ENCODE measurements at places on chromosomes 7 and 10.

DNA sequence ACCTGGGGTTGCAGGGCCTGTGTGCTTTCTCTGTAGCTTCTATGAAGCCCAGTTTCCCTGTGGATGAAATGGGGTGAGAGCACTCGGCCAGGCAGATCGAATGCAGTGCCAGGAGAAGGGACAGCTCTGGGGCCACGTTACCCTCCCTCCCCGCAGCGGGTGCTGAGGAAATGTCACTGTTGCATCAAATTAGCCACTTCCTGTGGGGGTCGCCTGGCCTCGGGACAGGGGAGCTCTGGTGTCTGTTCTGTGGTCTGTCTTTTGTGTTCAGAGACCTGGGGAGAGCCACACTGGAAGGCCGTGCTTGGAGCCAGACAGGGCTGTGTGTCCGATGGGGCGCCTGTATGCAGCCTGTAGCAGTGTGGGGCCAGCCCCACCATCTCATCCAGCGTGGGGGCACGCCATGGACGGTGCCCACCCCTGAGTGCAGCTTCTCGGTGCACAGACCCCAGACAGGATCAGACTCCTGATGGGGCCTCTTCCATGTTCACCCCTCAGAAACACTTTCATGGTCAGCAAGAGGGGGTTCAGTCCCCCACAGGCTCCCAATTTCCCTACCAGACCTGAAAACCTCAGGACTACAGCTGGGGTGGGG, 13.6 kb downstream of the TTYH3 start:
- DNase-seq, result no peak

DNA sequence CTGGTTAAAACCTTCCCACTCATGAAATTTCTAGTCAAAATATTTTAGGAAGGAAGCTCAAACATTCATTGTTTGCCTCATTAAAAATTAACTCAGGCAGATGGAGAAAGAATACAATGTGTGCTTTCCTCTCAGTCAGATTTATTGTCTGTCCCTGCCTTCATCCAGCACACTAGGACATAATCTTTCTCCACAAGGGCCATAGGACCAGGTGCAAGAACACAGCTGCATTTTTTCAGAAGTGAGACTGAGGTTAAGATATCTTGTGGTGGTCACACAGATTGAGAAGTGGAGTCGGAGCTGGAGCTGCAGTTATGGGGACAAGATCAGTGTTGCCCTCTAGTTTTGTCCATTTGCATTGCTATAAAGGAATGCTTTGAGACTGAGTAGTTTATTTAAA, 666.3 kb downstream of the CCSER2 start:
- DNase-seq, result no peak

DNA sequence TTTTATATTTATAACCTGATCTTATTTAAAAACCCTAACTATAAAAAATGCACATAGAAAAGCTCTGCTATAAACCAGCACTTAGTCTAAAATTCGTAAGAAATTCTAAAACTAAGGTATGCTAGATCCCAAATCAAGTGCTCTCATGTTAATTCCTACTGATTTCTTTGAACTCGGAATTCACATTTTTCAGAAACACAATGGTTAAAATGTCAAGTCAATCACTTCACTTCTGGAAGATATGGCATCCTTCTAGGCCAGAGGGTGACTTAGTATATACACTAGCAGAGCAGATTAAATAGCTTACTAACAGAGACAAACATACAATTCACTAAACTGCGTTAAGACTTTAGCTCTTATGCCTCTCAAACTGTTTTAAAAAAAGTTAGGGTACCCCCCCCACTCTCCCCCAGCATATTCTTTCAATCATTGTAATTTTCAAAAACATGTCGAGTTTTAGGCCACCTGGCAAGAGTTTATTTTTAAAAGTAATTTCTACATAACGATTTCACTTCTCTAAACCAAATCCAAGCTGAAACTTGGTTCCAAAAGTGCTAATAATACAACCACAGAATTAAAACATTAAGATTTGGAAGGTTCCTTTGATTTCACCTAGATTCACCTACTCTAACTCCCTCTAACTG, 129.4 kb downstream of the NRBF2 start:
- no peak for DNase-seq

GRCh38 chr7:55396233-55396785, 31.2 kb downstream of the LANCL2 start:
- DNase-seq, result no peak

GRCh38 chr10:24708081-24708480, 15.6 kb downstream of the ARHGAP21 start:
- DNase-seq, result no peak

DNA sequence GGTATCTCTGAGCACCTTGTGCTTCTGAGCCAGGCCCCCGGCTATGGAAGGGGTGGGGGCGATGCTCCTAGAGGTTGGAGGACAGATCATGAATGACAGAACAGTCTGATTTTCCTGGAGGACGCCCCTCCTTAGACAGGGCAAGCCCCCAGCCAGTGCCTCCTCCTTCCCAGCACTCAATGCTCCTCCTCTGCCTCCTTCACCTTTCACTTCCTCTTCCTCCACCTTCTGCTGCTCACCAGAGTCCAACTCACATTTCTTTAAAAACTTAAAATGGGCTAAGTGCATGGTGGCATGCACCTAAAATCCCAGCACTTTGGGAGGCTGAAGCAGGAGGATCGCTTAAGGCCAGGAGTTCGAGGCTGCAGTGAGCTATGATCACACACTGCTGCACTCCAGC, 71.1 kb upstream of the CUX1 start:
- DNase-seq, result no peak

GRCh38 chr7:10707519-10707918, 266.2 kb upstream of the PHF14 start:
- DNase-seq, result no peak

DNA sequence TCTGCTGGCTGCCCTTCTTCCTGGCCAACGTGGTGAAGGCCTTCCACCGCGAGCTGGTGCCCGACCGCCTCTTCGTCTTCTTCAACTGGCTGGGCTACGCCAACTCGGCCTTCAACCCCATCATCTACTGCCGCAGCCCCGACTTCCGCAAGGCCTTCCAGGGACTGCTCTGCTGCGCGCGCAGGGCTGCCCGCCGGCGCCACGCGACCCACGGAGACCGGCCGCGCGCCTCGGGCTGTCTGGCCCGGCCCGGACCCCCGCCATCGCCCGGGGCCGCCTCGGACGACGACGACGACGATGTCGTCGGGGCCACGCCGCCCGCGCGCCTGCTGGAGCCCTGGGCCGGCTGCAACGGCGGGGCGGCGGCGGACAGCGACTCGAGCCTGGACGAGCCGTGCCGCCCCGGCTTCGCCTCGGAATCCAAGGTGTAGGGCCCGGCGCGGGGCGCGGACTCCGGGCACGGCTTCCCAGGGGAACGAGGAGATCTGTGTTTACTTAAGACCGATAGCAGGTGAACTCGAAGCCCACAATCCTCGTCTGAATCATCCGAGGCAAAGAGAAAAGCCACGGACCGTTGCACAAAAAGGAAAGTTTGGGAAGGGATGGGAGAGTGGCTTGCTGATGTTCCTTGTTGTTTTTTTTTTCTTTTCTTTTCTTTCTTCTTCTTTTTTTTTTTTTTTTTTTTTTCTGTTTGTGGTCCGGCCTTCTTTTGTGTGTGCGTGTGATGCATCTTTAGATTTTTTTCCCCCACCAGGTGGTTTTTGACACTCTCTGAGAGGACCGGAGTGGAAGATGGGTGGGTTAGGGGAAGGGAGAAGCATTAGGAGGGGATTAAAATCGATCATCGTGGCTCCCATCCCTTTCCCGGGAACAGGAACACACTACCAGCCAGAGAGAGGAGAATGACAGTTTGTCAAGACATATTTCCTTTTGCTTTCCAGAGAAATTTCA, 1.7 kb downstream of the ADRB1 start:
- DNase-seq, result no peak

DNA sequence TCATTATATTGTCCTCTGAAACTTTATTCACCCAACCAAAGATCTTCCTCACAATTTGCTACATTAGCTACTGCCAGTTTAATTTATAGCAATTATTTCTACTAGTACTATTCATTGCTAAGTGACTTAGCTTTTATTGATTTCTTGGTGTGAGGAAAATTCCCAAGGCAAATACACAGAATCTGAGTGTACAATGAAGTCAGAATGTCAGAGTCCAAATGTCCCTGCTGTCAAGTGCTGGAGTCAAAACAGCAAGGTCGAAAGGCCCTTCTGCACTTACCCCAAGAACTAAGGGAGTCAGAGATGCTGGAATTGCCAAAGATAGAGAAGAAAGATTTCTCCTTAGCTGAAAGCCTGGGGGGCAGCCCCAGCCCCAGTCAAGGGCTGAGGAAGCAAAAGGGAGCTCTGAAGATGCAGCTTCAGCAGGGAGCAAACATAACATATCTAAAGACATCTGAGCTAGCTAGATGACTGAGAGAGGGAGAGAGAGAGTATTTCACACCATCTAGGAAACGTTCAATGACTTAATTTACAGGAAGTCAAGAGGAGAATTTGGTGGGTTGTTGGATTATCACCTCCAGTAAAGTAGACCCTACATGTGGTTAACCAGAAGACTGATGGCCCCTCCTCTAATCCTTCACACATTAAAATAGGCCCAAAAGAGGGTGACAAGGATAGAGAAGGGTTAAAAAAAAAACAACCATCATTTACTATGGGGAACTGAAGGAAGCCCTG, 36.6 kb upstream of the SAMD8 start:
- DNase-seq, result no peak

GRCh38 chr10:133163889-133164815, 4.1 kb downstream of the KNDC1 start:
- DNase-seq, result no peak

Data from IMR-90 (cell line).